Ovary (tissue), 10 donors: ENCODE measurements at places on chromosomes 3 and 15. TPM values are rescaled to one million over a fixed set of nuclear protein-coding genes. Genes with fewer than 3 reads are reported as not detected.

Gene SFMBT1
- 6.2 TPM for total RNA-seq

Gene TRPM1
- total RNA-seq: not detected

Gene CFAP100
- total RNA-seq: 21.3 TPM

GRCh38 chr3:9501226-9501625 is 52.4 kb downstream of the LHFPL4 start:
- H3K36me3 ChIP-seq: no peaks in the 10 kb centered on the region
- DNase-seq: no peak
- no peak overlapping the region for H3K4me3 ChIP-seq
- H3K27ac ChIP-seq: no peak overlapping the region

GRCh38 chr15:93829115-93829870 is 402.1 kb upstream of the MCTP2 start:
- no peak overlapping the region for H3K4me3 ChIP-seq
- no peaks in the 10 kb centered on the region for H3K36me3 ChIP-seq
- H3K4me1 ChIP-seq: peaks cover 9% of the 10 kb centered on the region
- H3K27ac ChIP-seq: no peak overlapping the region
